ENCODE measurements at places on chromosomes 6 and 20.

DNA sequence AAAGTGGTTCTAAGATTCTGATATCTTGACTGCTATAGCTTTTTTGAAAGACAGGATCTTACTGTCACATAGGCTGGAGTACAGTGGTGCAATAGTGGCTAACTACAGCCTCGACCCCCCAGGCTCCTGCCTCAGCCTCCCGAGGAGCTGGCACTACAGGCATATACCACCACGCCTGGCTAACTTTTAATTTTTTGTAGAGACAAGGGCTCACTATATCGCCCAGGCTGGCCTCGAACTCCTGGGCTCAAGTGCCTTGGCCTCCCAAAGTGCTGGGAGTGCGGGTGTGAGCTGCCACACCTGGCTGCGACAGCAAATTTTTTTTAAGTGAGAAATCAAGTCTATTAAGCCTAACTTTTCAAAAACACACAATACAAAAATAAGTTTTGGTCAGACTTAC is 106.6 kb downstream of the NOL4L start:
- DNase-seq = no peak

- DNase-seq = no peak
Measured at GRCh38 chr20:3323398-3323797, 84.1 kb downstream of the DNAAF9 start.

GRCh38 chr20:59042151-59042795 is at the start of gene PRELID3B:
TSS of gene PRELID3B (minus strand) at chr20:59042786. CDS start at chr20:59042730, 56 bp downstream.
- DNase-seq = peak; percentile 8

GRCh38 chr20:62393335-62393665 is 6.4 kb downstream of the RPS21 start:
- DNase-seq = no peak

DNA sequence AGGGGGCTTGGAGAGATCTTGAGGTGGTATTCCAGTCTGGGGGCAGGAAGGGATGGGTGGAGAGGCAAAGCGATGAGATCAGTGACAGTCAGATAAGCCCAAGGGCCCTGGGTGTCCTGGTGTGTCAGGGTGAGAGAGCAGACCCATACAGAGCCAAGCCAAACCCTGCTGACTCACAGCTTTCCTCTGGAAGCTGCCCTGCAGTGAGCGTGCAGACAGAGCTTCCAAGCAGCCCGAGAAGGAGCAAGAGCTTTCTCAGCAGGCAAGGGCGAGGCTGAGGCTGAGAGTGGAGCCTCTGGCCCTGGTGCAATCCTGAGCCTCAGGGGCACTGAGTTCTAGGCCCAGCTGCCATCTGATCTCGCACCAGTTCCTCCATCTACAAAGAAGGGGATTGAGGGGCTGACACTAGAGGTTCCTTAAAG is 91.1 kb upstream of the HIVEP1 start:
- DNase-seq = no peak

- no peak for DNase-seq
Measured at GRCh38 chr6:19669206-19669605, 168.0 kb upstream of the ID4 start.

- no peak for DNase-seq
Measured at GRCh38 chr6:144725736-144726522, 440.8 kb downstream of the UTRN start.

DNA sequence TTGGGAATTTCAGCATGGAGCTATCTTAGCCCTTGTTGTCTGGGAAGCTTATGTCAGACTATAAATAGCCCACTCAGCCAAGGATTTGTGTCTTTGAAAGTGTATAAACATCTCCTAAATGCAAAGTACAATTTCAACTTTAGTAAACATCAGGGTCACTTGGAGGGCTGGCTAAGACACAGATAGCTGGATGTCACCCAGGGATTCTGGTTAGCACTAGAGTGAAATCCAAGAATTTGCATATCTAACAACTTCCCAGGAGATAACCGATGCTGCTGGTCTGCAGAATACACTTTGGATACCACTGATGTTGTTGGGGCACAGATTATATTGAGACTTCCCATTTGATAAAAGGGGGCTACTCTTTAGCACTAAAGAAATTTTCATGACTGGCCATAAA is 130.9 kb downstream of the PAX1 start:
- DNase-seq = no peak

DNA sequence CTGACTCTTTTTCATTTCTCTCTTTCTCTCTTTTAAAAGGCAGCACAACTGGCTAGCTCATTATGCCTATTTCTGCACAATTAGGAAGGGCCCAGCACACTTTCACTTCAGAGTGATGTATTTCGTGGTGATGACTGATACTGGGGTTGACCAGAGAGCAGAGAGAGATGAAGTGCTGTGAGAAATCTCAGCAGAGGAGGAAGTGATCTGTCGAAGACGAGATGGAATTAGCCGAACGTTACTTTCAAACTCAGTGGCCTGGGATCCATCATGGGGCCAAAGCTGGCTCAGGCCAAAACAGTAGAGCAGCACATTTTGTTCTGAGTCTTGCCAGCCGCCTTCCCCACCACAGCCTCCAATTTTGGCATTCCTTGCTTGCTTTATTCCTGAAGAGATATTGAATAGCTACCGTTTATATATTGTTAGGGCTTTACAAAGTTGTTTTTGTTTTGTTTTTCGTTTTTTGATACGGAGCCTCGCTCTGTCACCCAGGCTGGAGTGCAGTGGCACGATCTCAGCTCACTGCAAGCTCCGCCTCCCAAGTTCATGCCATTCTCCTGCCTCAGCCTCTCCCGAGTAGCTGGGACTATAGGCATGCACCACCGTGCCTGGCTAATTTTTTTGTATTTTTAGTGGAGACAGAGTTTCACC is 213.2 kb upstream of the ECI2 start:
- DNase-seq = no peak

DNA sequence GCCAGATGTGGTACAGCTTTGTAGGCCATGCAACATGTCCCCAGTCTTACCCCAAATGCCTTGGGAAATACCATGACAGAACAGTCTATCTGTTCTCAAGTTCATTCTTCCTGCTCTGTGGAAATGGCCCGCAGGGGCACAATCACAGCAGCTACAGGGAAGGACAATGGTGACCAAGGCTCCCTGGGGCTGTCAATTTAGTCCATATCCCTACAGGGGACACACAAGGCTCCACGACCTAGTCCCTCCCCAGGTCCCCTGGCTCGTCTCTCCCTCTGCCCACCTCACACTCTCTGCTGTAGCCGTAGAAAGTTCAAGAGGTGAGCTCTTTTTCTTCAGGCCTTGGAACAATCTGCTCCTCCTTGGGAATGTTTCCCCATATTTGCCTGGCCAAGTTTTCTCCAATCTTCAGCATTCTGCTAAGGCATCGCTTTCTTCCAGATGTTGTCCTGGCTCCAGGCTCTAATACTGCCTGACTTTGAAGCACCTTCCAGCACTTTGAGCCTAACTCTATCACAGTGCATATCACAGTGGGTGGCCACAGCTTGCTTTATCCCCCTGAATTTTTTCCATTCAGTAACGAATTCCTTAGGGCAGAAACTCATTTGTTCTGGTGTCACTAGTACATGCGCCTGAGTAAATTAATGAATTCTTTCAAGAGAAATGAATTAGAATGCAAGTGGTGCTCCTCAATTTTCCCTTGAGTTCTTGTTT is 92.6 kb downstream of the MAP3K7 start:
- no peak for DNase-seq

DNA sequence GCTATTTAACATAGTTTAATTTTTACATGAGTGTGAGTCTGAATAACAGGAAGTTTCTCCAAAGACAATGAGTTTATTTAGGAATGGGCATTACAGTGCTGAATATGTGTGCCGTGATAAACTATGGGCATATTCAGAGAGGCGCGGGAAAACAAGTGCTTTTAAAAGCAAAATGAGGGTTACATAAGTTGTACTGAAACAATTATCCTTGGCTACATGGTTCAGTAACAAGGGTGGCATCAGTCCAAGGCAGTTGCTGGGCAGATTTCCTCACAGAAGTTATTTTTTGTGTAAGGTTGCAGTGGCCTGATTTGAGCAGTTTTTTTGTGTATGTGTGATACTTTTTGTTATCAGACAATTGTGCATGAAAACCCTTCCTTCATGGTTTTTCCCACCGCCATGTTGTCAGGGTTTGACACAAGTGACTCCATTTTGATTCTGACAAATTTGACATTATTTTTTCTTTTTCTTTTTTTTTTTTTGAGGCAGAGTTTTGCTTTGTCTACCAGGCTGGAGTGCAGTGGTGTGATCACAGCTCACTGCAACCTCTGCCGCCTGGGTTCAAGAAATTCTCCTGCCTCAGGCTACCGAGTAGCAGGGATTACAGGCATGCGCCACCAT is 22.3 kb upstream of the PXDC1 start:
- DNase-seq = no peak

DNA sequence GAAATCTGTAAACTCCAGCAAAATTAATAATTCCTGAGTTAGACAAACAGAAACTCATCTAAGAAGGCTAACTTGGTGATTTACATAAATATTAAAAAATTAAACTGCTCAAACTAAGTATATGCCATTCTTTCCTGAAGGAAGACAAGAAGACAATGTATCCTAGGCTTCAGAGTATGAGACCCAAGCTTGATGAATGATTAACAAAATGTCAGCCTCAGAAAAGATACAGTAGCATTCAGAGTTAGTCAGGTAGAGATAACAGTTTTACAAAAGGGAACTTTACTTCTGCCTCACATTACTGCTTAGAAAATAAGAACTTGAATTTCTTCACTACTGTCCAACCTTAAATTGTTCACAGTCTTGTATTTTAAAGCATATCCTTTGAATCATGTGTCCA is 12.0 kb downstream of the CSNK2A1 start:
- no peak for DNase-seq

Measured in stimulated activated CD8-positive, alpha-beta memory T cell treated with anti-CD3 and anti-CD28 coated beads, Interleukin-4, amount 100 ng/mL, for 4 hours (primary cell).